Occipital lobe (tissue), 3 donors: ENCODE measurements at places on chromosomes 2 and 18.

DNA sequence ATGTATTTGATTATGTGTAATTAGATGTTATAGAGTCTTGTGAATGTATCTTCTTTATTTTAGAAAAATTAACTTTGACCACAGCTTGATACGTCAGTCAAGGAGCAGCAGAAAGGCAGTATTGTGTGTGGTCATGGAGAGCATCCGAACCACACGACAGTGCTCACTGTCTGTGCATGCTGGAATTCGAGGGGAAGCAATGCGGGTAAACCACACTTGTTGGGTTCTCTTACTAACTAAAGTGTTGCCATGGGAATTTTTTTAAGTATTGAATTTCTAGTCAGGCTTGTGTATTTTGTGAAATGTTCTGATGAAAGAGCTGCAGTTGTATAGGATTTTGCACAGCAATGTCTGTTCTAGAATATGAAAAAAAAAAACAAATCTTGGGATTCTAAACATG is 4.8 kb downstream of the PJVK start:
- DNase-seq: no peak

GRCh38 chr2:72012886-72013574 is 134.6 kb downstream of the CYP26B1 start:
- DNase-seq: no peak

DNA sequence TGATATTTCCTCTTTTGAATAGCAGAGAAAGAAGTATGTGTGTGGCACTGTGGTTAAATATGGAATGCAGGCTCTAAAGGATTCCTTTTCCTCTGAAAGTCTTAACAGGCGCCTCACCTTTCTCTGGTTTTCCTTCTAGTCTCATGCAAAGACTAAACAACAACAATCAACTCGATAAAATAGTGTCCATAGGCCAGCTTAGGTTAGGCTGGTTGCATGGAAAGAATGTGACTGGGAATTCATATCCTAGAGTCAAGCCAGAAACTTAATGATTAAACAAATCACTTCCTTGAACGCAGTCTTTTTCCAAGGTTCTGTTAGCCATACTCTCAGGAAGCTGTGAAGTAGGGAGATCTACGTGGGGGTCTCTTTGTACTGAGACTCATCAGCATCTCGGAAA is 800.8 kb upstream of the ID2 start:
- no peak for DNase-seq

DNA sequence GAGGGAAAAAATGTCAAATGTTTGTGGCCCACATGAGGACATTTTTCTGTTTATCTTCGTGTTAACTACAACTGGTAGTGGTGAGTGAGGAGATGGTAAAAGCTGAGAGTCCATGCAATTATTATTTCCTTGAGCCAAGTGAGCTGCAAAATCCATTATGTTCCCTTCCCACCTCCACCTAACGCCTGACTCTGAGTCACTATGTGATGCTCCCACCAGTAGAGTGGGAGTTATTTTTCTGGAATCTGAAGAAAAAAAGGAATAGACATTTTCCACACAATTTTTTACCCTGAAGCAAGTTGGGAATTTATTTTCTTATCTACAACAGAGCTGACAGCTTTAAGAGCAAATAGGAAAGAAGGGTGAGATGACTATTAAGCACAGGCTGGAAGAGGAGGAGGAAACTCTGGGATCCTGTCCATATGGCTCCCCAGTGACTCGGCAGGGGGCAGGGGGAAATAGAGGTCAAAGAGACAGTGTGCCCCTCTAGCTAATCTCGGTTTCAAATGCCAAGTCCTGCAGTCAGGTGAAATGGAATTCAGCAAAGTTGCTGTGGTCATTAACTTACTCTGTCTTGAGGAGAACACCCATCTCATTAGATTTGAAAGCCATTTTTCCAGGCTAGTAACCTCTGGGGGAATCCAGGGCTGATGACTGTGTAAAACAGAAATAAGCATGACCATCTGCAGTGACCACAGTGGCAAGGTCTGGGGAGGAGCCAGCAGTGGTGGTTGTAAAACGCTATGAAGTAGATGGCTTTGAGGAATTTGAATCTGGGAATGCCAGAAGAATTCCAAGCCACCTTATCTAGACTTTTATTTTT is 463.9 kb downstream of the STK39 start:
- no peak for DNase-seq

GRCh38 chr2:31390324-31390723 is 24.2 kb downstream of the XDH start:
- no peak for DNase-seq
